ENCODE measurements at places on chromosomes 1 and 21.

DNA sequence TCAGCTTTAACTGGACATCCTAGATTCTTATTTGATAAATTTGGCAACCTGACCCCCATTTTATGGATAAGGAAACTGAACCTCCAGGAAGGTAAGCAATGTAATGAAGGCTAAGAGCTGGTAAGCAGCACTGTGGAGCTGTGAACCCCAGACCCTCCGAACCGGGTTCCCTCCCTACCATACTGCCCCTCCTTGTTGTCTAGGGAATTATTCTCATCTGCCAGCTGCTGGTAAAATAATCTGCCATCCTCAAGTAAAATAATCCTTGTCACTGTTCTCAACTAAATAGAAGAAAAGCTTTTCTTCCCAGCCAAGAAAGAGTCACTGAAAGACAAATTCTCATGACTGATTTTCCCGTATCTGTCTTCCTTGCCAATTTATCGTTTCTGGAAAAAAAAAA, 55.8 kb upstream of the PRDX6 start:
- DNase-seq, result no peak

DNA sequence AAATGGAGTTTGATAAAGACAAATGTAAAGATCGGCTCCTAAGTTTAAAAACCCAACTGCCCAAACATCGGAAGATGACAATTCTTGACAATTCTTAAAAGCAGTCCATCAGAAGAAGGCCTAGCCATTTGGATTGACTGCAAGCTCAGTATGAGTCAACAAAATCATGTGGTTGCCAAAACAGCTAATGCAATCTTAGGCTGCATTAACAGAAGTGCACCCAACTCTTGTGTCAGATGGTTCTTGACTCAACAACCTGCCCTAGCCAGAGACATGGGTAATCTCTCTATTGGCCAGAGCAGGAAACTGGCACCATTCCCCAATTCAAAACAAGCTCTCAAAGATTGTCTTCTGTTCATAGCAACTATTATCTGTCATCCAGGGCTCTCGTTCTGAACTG, 9.9 kb upstream of the NCF2 start:
- no peak for DNase-seq

DNA sequence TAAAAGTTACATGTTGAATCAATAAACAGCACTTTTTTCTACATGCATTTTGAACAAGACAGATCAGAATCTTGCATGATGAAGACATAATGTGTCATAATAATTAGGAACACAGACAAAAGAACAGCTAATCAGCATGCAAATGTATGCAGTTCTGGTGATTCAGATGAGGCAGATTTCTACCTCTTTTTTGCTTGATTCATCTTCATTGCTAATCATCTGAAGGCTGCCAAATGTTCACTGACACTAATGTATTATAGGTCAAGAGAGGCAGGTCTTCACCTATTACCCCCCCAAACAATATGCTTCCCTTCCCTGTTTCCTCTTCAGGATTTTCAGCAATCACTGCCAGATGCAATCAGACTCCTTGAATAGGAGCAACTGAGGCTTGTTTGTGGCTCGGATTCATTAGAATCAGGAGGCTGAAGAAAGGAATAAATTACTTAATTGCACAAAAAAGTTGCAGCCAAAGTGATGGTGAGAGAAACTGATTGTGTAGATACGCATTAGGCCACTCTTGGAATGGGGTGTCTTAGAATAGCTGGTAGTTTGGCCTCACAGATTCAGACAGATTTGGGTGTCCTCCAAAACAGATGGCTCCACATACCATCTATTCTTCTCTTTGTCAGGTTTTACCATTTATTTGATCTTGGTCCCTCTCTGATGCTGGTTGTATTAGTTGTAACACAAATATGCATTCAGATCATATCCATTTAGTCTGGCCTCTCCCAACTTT, 275.4 kb downstream of the RPS6KC1 start:
- DNase-seq, result no peak

DNA sequence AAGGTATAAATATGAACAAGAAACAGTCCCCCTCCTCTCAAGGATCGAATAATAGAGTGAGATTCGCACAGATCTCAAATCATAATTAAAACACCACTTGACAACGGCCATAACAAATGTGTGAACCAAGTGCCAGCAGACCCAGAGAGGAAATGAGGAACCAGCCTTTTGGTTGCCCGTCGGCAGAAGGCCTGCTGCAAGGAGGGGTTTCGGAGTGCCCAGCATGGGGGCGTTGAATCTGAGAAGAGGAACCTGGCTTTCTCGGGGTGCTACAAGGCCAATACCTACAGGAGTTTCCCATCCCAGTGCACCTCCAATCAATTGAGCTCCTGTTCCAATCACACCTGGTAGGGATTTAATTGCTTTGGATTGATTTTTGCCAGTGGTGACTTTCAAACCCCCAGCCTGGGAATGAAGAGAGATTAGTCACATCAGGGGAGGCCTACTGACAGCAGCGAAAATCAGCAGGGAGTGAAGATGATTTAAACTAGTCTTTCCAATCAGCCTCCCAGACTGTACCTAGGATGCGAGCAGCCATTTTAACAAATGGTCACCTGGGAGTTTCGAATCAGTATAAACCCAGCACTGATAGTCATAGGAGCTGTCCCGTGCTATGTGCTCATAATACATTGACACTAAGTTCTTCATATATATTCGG, 263.8 kb downstream of the KAZN start:
- no peak for DNase-seq

GRCh38 chr1:30087465-30087864, 635.9 kb downstream of the MATN1 start:
- DNase-seq, result no peak

- no peak for DNase-seq
Measured at GRCh38 chr1:59522925-59523505, 226.1 kb downstream of the FGGY start.

GRCh38 chr1:198056255-198056654, 100.5 kb upstream of the NEK7 start:
- DNase-seq, result no peak
